ENCODE measurements at places on chromosomes 5 and 9.

DNA sequence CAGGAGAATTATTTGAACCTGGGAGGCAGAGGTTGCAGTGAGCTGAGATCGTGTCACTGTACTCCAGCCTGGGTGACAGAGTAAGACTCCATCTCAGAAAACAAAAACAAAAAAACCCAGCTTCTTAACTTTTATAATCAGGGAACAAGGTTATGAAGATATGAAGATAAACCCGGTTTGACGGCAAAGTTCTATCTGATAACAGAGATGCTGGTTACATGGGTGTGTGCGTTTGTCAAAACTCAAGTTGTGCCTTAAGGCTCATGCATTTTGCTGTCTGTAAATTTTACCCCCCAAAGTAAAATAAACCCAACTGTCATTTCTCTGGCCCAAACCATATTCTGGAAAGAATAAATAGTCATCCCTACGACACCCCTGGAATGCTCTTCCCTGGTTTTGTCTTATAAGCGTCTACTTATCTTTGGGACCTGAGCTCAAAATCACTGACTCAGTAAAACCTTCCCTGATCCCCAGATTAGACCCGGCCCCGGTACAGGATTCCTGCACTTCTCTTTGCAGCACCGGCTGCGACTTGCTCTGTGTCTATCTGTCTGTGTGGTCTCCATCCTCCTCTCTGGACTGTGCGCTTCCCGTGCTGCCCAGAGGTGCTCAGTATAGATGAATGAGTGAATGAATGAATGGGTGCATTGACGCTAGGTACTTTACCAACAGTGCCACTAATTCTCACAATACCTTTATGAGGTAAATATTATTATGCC lies 172.2 kb downstream of the DAB2IP start:
- no peak for DNase-seq

- no peak for DNase-seq
These were observed 75.6 kb downstream of the ARHGEF28 start for GRCh38 chr5:73701566-73701965.

DNA sequence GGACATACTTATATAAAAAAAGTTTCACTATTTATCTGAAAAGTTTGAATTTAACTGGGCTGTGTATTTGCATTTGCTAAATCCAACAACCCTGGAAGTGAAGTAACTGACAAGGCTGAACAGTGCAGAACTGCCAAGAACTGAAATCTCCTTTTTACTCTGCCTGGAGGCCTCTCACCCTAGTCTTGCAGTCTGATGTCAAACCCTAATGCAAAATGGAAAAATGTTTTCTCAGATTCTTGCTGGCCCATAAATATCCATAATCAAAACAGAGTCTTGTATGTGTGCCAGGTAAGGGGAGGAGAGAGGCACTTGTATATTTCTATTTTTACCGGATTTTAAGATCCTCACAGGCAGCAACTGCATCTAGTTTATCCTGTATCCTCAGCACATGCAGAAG lies 432.7 kb upstream of the KLF4 start:
- no peak for DNase-seq

DNA sequence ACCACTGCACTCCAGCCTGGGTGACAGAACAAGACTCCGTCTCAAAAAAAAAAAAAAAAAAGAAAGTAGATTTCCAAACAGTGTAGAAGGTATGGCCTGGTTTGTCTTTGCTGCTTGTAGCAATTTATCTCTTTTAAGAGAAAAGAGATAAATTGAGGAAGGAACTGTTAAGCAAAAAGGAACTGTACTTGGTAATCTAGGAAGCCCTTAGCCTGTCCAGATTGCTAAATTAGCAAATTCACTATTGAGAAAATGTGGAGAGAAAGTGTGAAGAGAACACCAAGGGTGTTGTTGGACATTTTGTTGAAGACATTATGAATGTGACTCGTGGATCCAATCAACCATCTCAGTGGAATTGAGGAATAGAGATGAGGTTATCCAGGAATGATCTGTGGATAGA lies 13.0 kb upstream of the SUSD3 start:
- no peak for DNase-seq

DNA sequence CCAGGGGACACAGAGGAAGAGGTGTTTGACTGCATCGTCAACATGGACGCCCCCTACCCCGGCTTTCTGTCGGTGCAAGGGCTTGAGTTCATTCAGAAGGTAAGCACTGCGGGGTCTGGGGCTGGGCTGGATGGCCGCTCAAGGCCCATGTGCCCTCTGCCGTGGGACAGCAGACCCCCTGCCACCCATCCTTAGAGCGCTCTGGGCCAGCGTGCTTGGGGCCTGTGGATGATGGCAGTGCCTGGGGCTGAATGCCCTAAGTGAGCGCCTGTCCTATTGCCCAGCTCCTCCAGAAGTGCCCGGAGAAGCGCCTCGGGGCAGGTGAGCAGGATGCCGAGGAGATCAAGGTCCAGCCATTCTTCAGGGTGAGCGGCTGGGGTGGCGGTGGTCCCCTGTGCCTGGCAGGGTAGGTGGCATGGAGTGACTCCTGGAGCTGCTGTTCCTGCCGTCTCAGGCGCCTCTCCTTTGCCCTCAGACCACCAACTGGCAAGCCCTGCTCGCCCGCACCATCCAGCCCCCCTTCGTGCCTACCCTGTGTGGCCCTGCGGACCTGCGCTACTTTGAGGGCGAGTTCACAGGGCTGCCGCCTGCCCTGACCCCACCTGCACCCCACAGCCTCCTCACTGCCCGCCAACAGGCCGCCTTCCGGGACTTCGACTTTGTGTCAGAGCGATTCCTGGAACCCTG lies 3.9 kb downstream of the ZDHHC12 start:
- DNase-seq, result no peak

GRCh38 chr9:106621313-106622163 lies 241.4 kb upstream of the ZNF462 start:
- peak; percentile 52 for DNase-seq

DNA sequence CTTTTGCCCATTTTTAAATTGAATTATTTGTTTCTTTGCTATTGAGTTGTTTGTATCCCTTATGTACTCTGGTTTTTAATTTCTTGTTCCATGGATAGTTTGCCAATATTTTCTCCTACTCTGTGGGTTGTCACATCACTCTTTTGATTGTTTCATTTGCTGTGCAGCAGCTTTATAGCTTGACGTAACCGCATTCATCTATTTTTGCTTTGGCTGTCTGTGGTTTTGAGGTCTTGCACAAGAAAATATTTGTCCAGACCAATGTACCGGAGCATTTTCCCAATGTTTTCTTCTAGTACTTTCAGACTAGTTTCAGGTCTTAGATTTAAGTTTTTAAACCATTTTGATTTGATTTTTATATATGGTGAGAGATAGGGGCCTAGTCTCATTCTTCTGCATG lies 36.2 kb upstream of the ZNF366 start:
- DNase-seq, result no peak

- DNase-seq, result no peak
These were observed 106.6 kb upstream of the PITX1 start for GRCh38 chr5:135140446-135141204.

GRCh38 chr5:73182307-73182706 lies 9.3 kb downstream of the TMEM174 start:
- no peak for DNase-seq

GRCh38 chr9:17837965-17838364 lies 259.1 kb downstream of the SH3GL2 start:
- DNase-seq, result peak; percentile 4

DNA sequence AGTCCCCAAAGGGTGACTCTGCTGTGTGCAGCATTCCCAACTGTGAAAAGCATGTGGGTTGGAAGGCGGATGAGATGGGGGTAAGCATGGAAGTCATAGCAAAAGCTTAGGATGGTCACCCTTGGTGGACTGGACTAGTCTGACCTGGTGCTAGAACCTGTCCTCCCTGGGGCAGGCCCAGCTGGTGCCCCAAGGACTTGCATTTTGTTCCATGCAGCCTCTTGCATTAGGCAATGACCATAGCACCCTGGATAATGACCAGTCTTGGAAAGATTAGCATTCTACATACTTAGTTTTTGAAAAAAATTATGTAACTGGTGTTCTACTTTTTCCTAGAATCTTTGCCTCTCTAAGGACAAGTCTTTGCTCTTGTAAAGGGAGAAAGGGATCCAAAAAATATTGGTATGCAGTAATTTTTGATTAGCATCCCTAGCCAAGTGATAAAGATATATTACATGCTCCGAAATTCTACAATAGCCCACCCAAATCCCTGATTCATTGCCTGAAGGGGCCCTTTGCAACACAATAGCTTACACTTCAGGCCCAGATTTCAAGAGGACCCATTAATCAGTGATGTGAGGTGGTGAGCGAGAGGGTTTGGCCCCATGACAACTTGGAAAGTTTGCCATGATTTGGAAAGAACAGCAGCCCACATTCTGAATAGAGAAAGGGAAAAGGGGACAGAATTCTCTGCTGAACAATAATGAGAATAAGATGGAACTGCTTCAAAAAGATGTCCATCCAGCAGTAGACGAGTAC lies 93.3 kb upstream of the CD180 start:
- no peak for DNase-seq

DNA sequence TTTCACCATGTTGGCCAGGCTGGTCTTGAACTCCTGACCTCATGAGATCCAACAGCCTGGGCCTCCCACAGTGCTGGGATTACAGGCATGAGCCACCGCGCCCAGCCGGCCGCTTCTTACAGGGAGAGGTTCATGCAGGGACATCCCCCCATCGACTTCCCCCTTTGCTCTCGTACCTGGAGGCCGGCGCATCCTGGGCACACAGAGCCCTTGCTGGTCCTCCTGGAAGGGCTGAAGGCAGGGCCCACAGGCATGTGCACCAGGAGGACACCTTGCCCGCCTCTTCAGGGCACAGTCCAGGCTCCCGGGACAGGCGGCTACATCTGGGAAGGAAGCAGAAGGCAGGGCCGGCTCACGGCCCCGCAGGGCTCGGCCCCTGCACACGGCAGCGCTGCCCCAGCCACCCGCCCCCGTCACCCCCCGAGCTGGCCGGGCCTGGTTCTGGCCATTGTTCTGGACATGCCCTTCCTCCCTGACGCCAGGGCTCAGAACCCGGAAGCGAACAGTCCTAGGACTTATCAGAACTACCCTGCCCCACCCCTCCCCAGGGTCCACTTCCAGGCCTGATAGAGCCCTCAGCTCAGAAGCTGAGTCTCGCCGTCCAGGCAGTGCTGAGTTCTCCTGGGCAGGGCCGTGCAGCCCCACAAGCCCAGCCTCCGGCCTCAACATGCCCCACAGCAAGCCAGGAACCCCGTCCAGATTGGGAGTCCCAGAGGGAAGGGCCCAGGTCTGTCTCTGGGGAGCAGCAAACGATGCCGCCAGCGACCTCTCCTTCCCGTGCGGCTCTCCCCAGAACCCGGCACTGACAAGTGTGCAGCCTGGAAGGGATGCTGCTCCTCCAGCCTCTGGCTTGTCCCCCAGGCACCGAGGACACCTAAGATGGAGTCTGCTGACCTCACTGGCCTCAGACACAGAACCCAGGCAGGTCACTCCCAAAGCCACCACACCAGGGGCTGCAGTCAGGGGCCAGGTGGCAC lies 2.9 kb downstream of the NPDC1 start:
- DNase-seq, result no peak

- DNase-seq, result no peak
These were observed 19.7 kb downstream of the SVEP1 start for GRCh38 chr9:110559869-110560268.

DNA sequence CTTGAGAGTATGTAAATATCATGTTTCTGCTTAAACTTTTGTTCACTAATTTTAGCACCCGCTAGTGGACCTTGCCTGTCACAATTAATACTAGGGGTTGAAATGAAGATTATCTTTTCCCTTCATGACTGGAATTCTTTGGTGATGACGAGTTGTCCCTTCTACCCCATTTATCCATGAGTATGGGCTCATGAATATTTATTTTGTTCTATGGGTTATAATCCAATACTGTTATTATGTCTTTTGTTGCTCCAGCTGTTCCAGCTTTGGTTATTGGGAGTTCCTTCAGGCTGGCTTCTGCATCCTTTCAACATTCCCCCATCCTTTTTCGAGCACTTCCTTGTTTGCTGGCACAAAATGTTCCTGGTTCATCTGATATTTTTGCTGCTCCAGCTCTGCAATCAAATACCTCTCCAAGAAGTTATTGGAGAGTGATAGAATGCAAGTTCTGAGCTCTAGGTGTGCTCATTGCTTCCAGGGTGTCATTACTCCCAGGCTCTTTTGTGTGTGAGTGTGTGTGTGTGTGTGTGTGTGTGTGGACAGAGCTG lies 19.7 kb upstream of the ARHGEF28 start:
- DNase-seq, result no peak

- peak; percentile 14 for DNase-seq
These were observed 42.5 kb downstream of the CEMIP2 start for GRCh38 chr9:71725590-71726338.

Measured in NCI-H1694 treated with DMSO at 0.1 percent for 48 hours (cell line).